GOT3 (cell line): ENCODE measurements at places on chromosomes 1 and 21.

GRCh38 chr1:17441265-17441992 lies 2.0 kb upstream of the RCC2 start:
- DNase-seq = no peak

- DNase-seq = no peak
Measured at GRCh38 chr21:38784458-38785266, 21.1 kb upstream of the ETS2 start.

DNA sequence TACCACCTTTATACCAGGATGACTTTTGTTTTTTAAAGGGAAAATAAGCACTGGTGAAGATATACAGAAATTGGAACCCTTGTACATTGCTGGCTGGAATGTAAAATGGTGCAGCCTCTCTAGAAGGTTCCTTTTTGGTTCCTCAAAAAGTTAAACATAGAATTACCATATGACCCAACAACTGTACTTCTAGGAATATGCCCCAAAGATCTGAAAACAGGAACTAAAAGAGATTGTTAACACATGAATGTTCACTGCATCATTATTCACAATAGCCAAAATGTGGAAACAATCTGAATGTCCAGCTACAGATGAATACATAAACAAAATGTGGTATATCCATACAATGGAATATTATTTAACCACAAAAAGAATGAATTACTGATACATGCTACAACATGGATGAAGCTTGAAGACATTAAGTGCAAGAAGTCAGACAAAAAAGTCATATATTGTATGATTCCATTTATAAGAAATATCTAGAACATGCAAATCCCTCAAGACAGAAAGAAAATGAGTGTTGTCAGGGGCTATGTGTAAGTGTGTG lies 84.9 kb upstream of the DMRTA2 start:
- DNase-seq = no peak

GRCh38 chr1:230030122-230030821 lies 36.8 kb upstream of the GALNT2 start:
- no peak for DNase-seq

- no peak for DNase-seq
Measured at GRCh38 chr21:36946949-36947356, 19.5 kb downstream of the HLCS start.

GRCh38 chr1:201505503-201505890 lies 1.4 kb downstream of the CSRP1 start:
- DNase-seq = no peak

- no peak for DNase-seq
Measured at GRCh38 chr1:240976685-240977084, 364.7 kb upstream of the GREM2 start.
